ENCODE measurements at places on chromosomes 5 and 9.

GRCh38 chr5:14672484-14673394 is 8.2 kb downstream of the OTULIN start:
- DNase-seq: no peak

DNA sequence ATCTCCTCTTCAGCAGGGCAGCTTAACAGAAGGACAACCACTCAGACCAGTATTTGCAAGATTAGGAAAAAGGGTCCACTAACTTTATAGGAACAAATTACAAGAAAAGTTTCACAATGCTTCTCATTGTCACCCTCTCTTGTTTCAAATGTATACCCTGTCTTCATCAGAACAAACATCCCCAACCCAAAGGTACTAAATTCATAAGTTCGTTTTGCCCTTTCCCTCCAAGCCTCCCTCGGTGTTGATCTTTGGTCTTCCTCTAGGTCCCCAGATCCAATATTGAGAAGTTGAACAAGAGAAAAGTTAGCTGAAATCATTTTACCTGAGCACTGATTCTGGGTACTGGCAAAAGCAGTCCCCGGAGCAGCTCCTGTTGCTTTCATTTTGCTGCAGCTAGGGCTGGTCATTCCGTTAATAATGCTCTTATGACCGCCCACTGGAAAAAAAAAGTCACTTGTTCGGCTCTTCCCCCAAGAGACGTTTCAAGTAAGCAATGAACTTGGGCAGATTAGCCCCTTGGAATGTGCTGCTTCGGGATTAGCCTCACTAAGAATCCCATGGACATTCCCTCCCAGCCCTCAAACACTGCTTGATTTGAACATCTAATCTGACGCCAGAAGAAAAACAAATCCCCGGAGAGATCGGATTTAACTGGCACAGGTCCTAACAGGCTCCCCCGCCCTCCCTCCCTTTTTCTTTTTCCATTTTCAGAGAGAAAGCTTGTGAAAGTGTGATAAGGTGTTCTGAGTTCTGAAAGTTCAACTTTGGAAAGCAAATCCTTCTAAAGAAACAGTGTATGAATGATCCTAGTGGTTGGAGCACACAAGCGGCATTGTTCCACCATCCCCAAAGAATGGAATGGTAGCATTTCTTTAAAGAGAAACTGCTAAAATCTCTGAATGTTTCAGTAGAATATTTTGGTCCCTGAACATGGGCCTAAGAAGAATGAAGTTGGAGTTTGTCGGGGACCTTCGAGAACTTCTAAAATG is 252.5 kb downstream of the TRPM3 start:
- DNase-seq: no peak

DNA sequence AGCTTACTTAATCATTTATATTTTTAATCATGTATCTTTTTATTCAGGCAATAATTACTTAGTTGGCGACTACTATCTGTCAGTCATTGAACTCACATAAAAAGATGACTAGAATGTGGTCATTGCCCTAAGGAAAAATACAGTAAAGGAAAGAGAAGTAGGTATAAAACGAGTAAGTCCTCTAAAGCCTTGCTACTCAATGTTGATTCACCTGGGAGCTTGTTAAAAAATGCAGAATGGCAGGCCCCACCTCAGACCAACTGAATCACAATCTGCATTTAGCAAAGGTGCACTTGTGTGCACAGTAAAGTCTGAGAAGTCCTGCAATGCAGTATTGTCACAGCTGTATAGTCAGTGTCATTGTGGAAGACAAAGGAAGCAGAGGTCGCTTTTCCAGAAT is 592.4 kb downstream of the CSNK1G3 start:
- DNase-seq: no peak

DNA sequence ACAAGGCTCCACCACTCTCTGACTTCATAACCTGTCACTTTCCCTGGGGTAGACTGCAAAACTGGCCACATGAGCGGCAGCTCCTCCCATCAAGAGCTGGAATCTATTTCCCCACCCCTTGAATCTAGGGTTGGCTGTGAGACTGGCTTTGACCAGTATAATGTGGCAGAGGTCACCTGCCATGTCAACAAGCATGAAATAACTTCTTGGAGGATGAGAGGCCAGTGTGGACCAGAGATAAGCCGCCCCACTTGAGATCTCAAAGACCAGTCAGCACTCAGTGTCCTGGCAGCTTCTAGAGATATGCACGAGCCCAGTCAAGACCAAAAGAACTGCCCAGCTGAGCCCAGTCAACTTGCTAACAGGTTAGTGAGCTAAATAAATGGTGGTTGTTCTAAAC is 59.0 kb downstream of the MARCHF11 start:
- no peak for DNase-seq

DNA sequence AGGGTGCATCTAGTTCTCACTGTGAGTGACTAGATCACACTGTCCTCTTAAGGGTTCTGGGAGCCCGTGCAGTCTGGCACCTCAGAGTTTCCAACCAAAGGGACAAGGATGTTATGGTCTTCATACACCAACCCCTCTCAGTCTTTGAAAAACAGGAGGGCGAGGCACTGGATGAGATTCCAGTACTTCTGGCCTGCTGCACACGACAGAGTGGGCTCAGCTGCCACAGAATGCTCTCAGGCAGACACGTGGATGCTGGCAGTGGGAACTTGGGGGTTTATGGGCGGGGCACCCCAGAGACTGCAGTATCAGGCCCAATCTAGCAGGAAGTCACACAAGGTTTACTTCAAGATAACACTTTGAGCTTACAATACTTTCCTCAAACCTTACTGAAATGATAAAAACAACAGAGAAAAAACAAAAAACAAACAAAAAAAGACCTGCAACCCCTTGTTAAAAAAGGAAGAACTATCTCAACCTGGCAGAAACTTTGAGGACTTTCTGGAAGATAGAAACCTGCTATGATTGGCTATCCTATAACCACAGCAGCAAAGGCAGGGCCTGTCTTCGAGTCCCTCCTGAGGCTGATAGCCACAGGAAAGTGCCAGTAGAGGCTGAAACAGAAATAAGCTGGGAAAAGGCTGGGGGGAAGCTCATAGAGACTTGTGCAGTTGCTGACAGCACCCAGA is 28.3 kb upstream of the TGFBR1 start:
- DNase-seq: no peak

DNA sequence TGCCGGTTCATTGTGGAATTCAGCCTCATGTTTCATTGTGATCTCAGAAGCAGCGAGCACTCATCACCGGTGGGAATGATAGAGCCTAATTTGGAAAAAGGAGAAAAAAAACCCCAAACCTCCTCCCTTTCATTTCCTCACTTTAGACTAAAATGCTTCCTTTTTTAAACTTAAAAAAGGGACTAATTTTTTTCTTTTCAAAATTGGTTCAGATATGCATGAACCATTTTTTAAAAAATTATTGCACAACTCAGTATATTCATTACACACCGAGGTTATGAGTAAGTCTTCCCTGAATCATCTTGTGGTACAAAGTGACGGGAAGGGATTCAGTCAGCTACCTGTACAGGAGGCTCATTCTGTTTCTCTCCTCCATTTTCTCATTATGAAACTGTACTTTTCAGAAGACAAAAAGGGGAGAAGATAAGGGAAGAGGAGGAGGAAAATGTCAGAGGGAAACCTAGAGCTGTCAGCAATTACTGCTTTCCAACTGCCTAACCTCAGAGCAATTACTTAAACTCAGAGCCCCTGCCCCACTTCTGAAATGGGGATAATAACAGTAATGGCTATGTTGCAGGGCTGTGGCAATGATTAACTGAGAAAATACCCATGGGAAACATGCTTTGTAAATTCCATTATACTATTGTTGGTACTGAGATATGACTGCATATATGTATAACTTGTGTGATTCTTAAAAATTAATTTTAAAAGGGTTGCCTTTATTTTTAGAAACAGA is 24.0 kb downstream of the GALNT10 start:
- no peak for DNase-seq

DNA sequence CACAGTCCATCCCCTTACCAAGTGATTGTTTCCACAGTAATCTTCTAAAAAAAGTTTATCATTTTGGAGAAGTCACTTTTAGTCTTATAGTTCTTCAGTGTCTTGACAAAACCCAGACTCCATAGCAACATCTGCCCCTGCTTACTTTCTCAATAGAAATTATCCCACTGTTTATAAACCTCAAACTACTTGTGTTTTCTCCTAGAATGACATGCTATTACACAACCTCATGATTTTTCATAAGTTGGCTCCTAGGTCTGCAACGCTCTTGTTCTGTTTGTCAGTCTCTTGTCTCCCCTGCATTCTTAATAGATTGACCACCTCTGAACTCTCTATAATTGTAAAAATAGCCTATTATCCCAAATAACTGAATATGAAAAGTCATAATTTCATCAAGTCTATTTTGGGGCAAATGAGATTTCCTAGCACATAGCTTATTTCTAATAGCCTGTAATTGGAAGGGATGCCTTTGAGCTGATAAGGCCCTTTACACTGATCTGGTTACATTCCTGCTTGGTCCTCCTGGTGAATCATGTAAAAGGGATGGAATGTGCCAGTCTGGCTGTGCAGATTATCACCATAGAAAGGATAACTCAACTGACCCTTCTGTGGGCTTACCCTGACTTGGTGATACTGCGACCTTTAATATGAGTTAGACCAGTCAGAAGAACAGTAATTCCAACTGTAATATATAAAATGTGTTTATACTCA is 69.6 kb downstream of the CHSY3 start:
- no peak for DNase-seq

- DNase-seq: no peak
Measured at GRCh38 chr5:170333161-170333910, 35.8 kb upstream of the LCP2 start.

DNA sequence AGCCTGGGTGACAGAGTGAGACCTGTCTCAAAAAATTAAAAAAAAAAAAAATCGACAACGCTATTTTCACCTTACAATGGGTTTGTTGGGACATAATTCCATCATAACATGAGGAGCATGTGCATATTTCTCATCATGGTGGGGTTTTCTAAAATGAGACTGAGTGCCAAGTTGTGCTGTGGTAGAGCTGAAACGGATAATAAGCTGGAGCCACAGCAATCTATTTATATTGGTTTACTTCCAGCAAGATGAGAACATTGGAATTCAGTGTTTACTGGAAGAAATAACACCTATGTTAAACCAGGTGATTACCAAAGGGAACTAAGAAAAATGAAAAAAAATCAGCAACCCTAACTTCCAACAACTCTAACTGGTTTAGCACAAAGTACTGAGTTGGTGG is 102.3 kb upstream of the IL6ST start:
- no peak for DNase-seq

- no peak for DNase-seq
Measured at GRCh38 chr9:98230304-98230703, 25.1 kb downstream of the TBC1D2 start.

DNA sequence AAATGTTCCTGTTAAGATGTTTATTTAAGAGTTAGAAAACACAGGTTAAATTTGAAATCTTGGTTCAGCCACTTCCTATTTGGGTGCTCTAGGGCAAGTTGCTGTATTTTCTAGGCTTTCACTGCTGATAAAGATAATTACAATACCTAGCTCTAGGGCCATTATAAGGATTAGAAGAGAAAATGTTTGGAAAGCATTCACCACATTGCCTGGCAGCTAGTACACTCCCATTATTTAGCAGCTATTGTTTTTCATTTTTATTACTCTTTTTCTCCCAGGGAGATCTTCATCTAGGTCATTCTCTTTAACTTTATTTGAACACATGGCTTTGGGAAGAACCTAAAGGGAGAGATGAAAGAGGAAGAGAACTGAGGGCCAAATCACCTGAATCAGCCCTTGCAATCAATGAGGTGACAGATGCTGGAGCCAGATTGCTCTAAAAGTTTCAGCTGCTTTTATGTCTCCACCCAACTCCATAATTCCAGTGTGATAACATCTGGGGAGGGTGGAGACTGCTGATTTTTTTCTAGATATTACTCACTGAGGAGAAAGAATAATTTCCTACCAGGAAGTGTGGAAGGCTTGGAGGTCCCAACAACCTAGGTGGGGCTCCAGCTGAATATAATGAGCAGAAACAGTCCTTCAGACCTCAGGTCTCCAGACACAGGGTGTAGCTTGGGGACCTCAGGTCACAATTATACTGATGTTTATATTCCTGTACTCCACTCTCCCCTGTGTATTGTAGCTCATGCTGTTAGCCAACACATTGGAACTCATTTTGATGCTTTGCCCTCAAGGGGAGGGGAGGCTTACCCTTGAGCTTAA is 640.0 kb downstream of the RAB3C start:
- no peak for DNase-seq

DNA sequence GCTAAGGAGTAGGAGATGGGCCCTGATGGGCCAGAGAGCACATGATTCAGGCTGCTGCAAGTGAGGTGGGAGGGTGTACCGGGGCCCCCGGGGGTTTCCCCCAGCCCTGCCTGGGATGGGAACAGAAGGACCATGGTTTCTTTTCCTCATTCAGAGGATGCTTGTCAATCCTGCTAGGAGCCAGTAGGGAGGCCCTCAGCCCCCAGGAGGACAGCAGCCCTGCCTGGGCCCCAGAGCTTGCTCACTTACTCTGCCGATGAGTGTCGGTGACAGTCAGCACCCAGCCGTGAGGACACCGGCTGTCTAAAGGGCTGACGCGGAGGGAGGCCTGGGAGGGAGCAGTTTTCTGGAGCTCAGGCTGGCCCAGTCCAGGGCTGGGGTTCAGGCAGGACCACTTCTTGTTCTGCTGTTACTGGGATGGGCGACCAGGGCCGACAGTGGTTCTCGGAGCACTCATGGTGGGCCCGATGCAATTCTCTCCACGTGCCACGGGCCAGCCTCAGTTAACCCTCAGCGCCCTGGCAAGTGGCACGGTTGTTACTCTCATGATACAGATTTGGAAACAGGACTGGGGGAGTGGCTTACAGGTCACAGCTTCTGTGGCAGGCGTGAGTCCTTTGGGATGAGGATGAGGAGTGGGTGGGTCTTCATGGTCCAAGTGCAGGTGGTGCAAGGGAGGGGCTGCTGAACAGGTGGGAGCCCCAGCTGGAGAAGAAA is 1.8 kb downstream of the ARRDC1 start:
- DNase-seq: no peak

GRCh38 chr5:59238126-59238902 is 655.2 kb downstream of the PDE4D start:
- DNase-seq: no peak

DNA sequence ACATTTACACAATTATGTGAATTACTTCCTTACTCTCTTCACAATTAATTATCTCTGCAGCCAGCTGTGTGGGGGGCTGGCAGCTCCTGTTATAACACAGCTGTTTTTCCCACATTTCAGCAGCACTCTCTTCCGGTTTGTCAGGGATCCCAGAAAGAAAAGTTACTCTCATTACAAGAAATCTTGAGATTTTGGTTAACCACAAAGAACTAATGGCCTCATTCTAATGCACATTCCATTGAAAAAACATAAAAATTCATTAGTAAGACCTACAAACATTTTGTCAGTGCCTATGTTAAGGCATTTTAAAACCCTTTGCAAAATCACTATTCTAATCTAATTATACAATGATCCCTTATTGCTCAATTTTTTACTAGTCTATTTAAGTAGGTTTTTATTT is 64.1 kb downstream of the PDE4D start:
- no peak for DNase-seq

DNA sequence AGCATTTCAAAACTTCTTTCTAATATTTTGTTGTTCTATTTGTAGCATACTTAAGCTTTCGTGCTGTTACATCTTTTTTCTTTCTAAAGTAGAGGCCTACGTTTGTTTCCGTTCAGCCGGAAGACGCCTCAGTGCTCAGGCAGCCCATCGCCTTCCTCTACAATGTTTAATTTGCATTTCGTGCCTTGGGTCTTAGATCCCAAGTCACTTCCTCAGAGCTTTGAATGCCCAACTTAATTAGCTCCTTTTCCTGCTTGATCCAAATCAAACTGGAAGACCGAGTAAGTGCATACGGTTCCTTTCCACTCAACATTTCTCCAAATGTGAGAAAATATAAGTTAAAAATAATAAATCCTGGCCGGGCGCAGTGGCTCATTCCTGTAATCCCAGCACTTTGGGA is 43.2 kb downstream of the MRPL36 start:
- no peak for DNase-seq

Data from activated naive CD4-positive, alpha-beta T cell (primary cell).